Activated CD4-positive, alpha-beta T cell treated with anti-CD3 and anti-CD28 coated beads for 1 hour (primary cell): ENCODE measurements at places on chromosomes 12 and 14.

DNA sequence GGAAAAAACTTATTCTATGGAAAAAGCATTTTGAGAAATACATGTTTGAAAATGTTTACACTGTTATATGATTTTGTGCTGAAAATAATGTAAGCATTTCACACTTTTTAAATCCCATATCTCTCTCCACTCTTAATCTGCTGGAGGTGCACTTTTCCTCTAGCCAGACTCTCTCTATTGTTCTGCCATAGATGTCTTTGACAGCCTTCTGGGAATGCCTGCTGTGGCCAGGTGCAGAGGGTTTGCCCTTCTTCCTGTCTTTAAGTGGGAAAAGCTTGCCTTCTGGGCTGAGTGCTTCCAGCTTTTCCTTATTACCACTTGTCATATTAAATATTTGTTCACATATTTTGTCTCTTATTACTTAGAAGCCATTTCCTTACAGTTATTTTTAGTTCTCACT is 60.1 kb upstream of the PPM1H start:
- no peak for DNase-seq

DNA sequence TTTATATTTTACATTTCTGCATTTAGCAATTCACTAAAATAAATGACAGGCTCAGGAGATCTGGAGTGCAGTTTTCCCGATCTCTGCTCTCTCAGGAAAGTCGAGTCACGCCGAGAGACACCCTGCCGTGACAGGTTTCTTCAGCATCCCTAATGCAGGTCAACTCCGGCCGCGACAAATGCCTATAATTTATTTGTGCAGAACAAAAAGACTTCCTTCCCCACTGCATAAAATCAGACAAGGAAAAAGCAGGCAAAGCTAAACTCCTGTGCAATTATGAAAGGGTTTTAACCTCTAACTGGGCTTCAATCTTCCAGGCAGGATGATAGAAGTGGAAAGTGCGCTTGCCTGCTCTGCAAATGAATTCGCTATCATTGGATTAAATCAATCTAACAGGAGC is 28.1 kb downstream of the SPRING1 start:
- DNase-seq: no peak

DNA sequence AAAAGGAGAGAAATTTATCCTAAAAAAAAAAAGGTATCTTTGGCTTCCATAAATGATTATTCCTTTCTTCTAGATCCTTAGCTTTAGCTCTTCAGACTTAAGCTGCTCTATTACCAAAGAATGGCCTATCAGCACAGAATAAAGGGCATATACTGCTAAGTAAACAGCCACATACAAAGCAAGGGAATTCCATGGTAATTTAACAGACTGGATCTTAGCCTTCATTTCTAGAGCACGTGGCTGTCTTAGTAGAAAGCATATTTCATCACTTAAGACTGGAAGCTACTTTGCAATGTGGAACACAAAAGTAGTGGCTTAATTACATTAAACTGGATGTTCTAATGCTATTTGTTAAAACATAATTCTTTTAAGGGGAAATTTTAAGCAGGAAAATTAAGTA is 23.1 kb downstream of the TMED10 start:
- no peak for DNase-seq

DNA sequence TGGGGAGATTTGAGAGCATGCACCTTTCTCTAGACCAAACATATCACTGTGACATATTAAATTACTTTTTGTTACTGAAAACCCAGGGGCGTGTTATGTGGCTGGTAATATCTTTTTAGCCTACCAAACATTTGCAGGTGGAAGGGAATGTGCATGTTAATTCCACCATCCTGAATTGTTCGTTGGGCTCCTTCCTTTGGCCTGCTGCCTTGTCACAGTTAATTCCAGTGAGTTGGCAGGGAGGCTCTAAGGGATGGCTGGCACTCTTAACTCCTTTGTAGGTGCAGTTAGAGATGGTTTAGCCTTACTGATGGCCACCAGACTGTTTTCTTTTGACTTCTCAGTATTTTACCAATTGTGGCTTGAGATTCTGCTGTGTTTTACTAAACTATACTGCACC is 64.5 kb downstream of the DIP2B start:
- DNase-seq: no peak

- no peak for DNase-seq
These were observed 77.7 kb downstream of the KCNK10 start for GRCh38 chr14:88245321-88245720.

GRCh38 chr12:91191513-91192111 is 9.0 kb upstream of the DCN start:
- no peak for DNase-seq

DNA sequence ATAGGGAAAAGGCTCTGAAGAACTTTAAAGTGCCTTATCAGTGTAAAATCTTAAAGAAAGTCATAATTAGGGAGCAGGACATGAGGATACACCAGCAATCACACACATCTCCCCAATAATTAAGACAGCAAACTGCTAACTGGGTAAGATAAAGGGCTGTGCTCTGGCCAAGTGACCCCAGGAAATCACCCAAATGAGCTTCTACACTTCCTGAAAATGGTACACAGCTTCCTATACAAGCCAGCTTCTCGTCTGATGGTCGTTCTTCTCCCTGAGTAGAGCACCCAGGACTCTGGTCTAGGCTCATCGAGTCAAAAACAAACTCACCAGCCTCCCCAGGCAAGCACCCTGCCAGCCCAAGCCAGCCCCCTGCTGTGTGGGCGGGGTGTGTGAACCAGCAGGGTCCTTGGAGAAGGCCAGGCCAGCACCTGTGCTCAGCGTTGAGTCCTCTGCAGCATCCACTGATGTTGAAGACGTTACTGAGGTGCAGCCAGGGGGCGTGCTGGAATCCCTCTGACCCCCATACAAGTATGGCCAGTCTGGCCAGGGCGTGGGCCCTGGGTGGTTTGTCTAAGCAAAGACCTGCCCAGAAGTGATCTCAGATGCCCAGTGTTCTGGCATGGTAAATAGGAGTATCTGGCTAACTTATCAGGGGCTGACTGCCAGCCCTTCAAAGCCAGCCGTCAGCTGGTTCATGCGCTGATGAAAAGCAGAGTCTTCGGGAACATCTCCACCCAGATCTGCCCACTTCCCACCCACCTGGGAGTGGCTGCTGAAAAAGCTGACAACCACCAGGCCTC is 41.4 kb downstream of the ACTN1 start:
- DNase-seq: no peak

DNA sequence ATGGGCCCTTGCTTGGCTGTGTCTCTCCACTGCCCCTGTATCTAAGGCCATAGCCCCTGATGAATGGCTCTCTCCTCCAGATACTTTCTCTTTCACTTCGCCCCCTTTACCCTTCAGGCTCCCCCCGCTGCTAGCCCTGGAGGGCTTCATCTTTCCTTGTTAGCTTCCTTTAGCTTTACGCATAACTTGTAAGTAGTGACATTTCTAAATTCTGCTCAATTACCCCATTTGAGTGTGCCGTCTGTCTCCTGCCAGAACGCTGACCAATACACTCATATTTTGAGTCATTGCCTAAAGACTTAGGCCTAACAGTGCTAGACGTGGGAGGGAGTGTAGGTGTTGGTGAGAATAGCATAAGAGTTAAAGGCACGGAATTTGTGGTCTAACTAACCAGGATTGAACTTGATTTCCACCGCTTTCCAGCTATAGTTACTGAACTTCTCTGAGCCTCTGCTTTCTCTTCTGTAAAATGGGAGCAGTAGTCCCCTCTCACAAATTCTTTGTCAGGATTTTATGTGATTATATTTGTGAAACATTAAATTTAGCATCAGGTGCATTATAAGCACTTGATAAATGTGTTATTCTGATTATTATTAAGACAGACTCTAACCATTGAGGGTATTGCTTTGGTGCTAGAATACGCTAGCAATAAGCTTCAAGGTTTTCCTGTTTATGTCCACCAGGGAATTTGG is 129.3 kb downstream of the ZFP36L1 start:
- DNase-seq: no peak

GRCh38 chr12:130792821-130793553 is 46.1 kb downstream of the STX2 start:
- no peak for DNase-seq

GRCh38 chr14:103472939-103473338 is 49.7 kb downstream of the CKB start:
- DNase-seq: no peak

GRCh38 chr12:52235001-52235764 is 2.1 kb downstream of the KRT7 start:
- DNase-seq: no peak

DNA sequence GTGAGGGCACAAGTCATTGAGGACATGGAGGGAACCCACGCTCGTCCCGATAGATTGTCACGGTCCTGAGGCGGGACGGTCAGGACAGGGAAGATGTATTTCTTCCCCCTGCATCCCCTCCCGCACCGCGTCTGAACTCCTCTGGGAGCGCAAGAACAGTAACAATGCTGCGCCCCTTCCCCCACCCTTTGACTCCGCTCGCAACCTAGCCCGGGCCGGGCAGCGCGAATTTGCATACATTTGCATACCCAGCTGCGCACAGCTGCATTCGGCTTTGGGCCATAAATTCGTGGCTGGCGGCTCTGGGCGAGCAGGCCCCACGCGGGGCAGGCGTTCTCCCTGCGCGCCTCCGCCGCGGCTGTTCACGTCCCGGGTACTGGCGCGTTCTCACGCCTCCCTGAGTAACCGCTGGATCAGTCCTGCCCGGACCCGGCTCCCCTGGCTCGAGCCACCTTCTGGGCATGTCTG is 29.0 kb upstream of the SMUG1 start:
- no peak for DNase-seq

- no peak for DNase-seq
These were observed 856 bp upstream of the EIF4B start for GRCh38 chr12:53005215-53005985.

DNA sequence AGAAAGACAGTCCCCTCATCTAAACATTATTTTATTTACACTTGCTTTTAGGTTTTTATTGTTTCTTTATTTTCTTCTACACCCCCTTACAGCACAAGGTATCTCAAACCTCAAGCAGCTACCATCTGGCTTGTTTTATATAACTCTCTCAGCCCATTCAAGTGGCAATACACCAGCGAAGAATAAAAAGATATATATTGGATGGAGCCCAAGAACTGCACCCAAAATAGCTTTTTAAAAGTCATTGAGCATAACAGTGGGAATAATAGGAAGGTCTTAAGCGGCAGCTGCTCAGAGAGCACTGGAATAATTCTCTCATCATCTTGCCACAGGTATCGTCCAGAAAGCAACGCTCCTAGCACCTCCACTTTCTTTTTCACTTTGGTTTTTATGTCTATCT is 322.5 kb downstream of the SYT1 start:
- DNase-seq: no peak

- no peak for DNase-seq
These were observed 58.4 kb downstream of the SLC25A47 start for GRCh38 chr14:100381395-100382105.

DNA sequence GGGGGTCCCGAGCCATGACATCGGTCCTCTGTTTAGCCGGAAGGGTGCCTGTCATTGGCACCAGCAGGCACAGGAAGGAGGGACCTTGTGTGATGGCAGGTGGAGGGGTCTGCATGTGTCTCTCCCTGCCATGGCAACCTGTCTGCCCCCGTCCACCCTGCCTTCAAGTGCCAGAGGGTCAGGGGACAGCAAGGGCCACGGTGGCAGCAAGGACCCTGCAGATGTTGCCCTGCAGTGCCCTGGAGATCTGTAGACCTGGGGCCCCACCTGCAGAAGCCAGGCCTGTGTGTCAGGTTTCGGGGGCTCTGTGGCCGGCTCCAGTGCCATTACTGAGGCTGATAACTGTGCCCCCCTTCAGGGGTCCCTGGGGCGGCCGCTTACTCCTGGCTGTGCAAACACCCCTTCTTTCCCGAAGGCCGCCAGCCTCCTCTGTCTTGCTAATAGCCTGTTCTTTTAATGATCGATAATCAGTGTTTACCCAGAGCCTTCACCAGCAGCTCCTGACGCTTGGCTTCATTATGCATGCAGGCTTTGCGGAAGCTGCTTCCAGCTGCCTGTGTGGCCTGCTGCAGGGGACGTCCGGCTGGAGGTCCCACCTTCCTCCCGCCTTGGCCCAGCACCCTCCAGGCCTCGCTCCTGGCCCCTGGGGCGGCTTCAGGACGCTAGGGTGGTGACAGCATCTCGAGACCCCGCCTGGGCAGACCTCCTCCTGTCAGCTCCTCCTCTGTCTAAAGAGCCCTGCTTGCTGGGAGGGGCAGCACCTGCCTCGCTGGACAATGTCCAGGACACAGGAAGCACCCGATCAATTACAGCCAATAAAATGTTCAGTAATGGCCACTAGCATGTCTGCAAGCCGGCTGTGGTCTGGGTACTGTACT is 153.0 kb downstream of the KIF26A start:
- no peak for DNase-seq

- no peak for DNase-seq
These were observed 76.6 kb upstream of the CEP83 start for GRCh38 chr12:94536040-94536965.

DNA sequence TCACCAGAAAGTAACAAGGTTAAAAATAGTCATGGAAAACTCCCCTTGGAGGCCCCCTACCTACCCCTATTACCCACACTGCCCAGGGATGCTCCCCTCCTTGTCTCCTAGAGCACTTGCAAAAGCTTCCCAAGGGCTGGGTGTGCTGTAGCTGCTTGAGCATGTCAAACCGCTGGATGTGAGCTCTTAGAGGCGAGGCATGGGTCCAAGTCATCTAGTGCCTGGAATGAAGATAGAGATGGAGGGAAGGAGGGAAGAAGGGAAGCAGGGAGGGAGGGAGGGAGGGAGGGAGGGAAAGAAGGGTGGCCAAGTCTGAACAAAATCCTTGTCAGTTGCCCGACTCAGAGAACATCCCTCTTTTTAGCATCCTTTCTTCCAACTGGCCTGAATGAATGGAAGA is 43.1 kb downstream of the LTBP2 start:
- DNase-seq: no peak

DNA sequence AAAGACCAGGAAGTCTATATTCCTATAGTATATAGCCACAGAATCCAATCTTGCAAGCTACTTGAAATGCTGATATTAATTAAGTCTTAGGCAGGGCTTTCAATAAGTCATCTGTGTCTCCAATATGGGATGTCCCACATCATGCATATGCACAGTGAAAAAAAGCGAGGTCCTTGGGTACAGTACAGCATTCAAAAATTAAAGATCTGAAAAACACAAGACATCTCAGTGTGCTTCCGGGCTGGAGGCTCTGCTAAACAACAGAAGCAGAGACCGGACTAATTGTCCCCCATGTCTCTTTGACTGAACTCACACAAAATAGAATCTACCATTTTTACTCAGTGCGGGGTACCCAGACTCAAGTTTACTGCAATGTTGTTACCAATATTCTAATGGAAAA is 156.0 kb downstream of the DAD1 start:
- no peak for DNase-seq

DNA sequence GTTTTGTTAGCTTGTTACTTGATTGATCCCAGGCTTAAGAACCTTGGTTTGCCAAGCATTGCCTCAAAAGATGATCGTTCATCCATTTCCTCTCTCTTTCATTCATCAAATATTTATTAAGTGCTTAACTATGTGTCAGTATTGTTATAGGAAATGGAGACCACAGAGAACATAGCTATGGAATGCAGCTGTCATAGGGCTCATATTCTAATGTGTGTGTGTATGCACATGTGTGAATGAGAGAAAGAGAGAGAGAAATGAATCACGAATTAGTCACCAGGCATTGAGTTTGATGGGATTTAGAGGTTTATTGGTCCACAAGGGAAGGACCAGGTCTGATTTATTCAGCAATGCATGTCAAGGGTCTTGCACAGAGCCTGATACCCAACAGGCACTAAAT is 71.0 kb upstream of the FBXO21 start:
- DNase-seq: no peak
